ENCODE measurements at places on chromosomes 12 and 14. TPM values are rescaled to one million over a fixed set of nuclear protein-coding genes. Genes with fewer than 3 reads are reported as not detected.

ARMH4 gene
- total RNA-seq: 1.3 TPM

TBX5 gene
- total RNA-seq: not detected

TAS2R20 gene
- total RNA-seq: 1.6 TPM

STXBP6 gene
- total RNA-seq: 0.16 TPM

FAM181A gene
- total RNA-seq: not detected

SRRM4 gene
- total RNA-seq: not detected

ADAM21 gene
- 0.44 TPM for total RNA-seq

PABPN1 gene
- total RNA-seq: 97.5 TPM

AKAP5 gene
- total RNA-seq: 0.32 TPM

MYF5 gene
- total RNA-seq: not detected

GALNT4 gene
- total RNA-seq: 14.0 TPM

ZC2HC1C gene
- 0.49 TPM for total RNA-seq

FGD4 gene
- total RNA-seq: 42.9 TPM

NELL2 gene
- total RNA-seq: 0.06 TPM

OR4E2 gene
- not detected for total RNA-seq

ADIPOR2 gene
- total RNA-seq: 55.0 TPM

PTMS gene
- total RNA-seq: 163 TPM

KNTC1 gene
- 34.0 TPM for total RNA-seq

FOXN4 gene
- total RNA-seq: not detected

IFNG gene
- total RNA-seq: not detected

PIANP gene
- not detected for total RNA-seq

KCNK13 gene
- total RNA-seq: not detected

NGB gene
- total RNA-seq: not detected

CYP46A1 gene
- 0.16 TPM for total RNA-seq

GLI1 gene
- total RNA-seq: not detected

CCNK gene
- 53.7 TPM for total RNA-seq

ERBB3 gene
- total RNA-seq: not detected

PLEKHG7 gene
- not detected for total RNA-seq

C2CD5 gene
- 12.8 TPM for total RNA-seq

ESRRB gene
- total RNA-seq: not detected

ACVRL1 gene
- total RNA-seq: 413 TPM

TUNAR gene
- total RNA-seq: not detected

SLC39A5 gene
- 0.38 TPM for total RNA-seq

CDH24 gene
- 10.9 TPM for total RNA-seq

NAP1L1 gene
- 155 TPM for total RNA-seq

MRPL42 gene
- 71.1 TPM for total RNA-seq

GALNT6 gene
- total RNA-seq: 49.5 TPM

WIF1 gene
- not detected for total RNA-seq

KLRB1 gene
- not detected for total RNA-seq

RND1 gene
- total RNA-seq: 5.5 TPM

PLBD2 gene
- total RNA-seq: 16.8 TPM

RTN1 gene
- 0.16 TPM for total RNA-seq

KRT73 gene
- total RNA-seq: not detected

CTDSP2 gene
- total RNA-seq: 47.6 TPM

All from bladder microvascular endothelial cell (primary cell).